Mesangial cell (primary cell): ENCODE measurements at places on chromosomes 12 and 14. TPM values are rescaled to one million over a fixed set of nuclear protein-coding genes. Genes with fewer than 3 reads are reported as not detected.

Gene ART4
- not detected in 2 replicates for total RNA-seq

Gene NPFF
- 1.5 TPM in 1 of 2 replicates, not detected in the other for total RNA-seq

Gene OAS1
- 1.6 and 2.3 TPM in 2 replicates for total RNA-seq

Gene FERMT2
- total RNA-seq, result 73.2 and 74.8 TPM in 2 replicates

Gene DGLUCY
- 24.1 and 59.7 TPM in 2 replicates for total RNA-seq
